ENCODE measurements at places on chromosomes 12 and 14.

DNA sequence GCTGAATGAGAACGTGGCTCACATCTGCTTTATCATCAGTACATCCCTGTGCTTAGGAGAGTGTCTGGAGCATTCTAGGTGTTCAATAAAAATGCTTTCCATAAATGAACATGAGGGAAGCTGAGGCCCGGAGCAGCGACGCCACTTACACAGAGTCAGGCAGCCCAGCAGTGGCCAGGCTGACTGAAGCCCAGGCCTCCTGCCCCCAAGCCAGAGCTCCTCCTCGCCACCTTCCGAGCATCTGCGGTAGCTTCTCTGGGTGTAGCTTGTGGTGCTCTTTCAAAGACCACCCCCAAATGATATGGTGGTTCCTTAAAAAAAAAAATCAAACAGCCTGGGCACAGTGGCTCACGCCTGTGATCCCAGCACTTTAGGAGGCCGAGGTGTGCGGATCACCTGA lies 88.8 kb downstream of the FBXL14 start:
- DNase-seq: peak; percentile 59

DNA sequence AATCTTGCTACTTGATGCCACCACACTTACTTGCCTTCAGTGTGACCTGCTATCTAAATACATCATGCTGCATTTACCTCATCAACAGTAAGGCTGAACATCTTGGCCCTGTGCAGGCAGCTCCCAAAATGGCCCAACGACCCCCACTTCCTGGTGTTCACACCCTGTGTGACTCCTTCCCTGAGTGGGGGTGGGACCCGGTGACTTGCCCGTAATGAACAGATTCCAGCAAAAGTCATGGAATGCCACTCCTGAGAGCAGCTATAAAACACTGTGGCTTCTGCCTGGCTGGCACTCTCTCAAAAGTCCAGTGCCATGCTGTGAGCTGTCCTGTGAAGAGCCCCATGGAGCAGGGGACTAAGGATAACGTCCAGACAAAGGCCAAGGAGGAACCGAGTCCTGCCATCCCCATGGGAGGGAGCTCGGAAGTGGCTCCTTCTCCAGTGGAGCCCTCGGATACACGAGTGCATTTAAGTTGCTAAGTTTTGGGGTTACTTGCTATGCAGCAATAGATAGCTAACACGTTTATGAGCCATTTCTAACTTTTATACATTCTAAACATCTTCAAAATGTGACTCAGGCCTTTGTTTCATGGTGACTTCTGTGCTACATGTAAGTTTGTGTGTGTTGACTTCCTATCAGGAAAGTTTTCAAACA lies 33.0 kb downstream of the P2RX2 start:
- DNase-seq: peak; percentile 13

- no peak for DNase-seq
Observed at GRCh38 chr12:119255314-119255713, 76.6 kb downstream of the HSPB8 start.

DNA sequence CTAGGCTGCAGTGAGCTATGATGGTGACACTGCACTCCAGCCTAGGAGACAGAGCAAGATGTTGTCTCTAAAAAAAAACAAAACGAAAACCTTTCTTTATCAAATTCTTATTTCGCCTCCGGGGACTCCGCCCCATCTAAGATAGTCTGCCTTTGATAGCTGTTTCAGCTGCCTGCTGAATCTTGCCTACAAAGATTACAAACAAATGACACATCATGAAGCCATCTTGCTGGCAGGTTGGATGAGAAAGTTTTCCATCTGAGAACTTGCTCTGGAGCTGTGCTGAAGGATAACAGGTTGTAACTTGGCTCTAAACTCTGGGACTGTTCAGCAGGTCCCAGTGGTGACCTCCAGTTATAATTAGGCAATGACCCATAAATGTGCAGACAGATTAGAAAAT lies 41.8 kb upstream of the AEBP2 start:
- DNase-seq: no peak

GRCh38 chr14:88411039-88411438 lies 25.6 kb downstream of the SPATA7 start:
- no peak for DNase-seq

DNA sequence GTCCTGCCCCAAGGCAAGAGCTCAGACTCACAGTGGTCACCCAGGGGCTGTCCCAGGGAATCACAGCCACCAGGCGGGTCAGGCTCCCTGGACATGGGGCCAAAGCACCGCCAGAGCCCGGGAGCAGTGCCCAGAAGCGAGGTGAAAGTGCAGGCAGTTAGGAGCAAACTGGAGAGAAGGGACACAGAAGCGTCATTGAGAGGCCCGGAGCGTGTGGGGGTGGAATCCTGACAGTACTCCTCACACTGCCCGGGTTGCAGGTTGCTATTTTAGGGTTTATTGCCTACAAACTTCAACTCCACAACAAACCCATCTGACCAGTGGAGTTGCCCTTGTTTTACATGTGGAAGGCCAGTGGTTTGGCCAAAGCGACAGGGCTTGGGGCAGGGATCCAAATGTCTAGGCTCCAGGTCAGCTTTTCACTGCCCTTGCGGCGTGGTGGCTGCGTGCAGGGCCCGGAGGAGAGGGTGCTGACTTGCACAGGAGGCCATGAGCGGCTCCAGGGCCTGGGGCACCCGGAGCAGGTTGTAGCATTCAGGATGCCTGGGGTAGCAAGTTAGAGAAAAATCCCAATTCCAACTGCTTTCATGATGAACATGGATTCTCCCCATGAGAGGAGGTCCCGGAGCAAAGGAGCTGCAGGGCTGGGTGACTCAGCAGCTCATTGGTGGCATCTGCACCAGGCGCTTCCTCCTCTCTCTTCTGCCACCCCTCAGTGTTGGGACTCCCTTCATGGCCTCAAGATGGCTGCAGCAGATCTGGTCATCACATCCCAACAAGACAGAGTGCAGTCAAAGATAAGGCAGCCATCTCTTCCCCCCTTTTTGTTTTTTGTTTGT lies 112.3 kb upstream of the NCOR2 start:
- peak; percentile 87 for DNase-seq

DNA sequence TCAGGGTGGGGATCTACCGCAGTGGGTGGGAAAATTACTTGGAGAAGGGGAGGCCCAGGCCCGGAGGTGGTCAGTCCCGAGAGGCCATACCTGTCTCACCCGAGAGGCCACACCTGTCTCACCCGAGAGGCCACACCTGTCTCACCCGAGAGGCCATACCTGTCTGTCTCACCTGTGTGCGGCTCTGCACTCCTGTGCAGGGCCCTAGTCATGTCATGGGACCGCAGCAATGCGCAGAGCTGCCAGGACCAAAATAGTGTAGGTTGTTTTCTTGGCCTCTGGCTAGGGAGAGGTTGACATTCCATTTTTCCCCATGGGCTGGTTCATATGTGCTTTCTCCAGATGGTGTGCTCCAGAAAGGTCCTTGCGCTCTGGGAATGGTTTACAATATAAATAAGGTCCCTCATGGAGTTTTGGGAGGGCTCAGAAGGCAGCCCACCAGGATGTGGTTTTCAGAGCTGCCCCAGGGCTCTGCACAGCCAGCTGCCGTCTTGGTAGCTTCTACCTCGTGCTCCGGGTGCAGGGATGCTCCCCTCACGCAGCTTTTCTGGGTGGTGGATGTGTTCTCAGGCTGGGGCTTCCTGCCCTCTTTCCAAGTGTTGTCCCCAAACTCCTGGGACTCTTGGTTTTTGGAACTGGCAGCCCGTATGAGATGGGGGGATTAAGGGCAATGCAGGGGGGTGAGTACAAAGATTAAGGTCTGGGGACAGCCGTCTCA lies 58.2 kb downstream of the CACNA1C start:
- DNase-seq: no peak

GRCh38 chr12:62698701-62699101 lies 232.1 kb downstream of the MON2 start:
- no peak for DNase-seq

- peak; percentile 96 for DNase-seq
Observed at GRCh38 chr14:49687942-49688700, at the start of gene POLE2. TSS of gene POLE2 (minus strand) at chr14:49688214. CDS start at chr14:49688203, 11 bp downstream.

- DNase-seq: peak; percentile 89
Observed at GRCh38 chr12:47801170-47801903, 18.4 kb downstream of the HDAC7 start.

DNA sequence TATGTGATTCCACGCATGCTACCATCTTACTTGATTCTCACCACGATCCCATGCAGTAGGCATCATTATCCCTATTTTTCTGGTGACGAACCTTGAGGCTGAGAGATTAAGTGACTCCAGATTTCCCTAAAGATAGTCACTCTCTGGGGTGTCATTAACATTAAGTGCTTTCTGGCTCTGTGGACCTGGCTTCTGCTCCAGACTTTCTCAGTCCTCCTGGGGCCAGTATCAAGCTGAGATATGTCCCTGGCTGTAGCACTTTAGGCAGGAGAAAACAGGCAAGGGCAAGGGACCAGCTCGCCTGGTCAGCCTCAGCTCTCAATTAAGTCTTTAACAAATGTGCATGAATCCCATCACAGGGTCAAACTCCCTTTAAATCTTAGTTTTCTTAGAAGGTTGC lies 38.3 kb upstream of the PRB2 start:
- no peak for DNase-seq

DNA sequence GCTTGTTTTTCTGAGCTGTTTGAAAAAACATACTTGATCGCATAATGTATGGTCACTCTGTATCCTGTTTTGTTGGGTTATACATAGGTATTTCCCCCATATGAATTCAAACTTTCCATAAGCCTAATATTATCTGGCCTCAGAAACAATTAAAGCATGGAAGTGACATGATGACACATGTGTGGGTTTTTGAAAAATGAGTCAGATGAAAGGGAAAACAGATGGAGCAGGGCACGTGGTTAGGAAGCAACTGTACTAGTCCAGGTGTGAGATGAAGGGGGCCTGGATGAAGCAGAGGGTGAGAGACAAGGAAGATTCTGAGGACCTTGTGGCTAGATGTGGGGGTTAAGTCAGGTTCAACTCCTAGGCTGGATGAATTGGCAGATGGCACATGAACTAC lies 92.7 kb upstream of the DNM1L start:
- no peak for DNase-seq
